ENCODE measurements at places on chromosomes 4 and X. TPM values are rescaled to one million over a fixed set of nuclear protein-coding genes. Genes with fewer than 3 reads are reported as not detected.

DNA sequence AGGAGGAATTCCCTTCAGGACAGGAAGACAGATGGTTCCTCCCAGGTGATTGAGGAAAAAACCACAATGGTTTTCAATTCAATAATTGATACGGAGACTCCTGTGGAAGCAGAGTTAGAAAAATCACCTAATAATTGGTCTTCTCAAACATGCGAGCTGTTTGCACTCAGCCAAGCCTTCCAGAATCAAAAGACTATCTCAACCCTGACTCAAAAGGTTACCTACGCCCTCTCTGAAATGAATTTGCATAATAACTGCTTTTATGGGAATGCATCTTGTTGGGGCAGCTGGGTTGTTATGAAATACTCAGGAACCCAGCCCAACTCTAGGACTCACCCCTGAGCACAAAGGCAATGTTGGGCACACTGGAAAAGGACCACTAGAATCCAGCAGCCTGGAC, 66.9 kb upstream of the ARSJ start:
- DNase-seq: no peak

- DNase-seq: peak; percentile 60
Observed at GRCh38 chrX:72308566-72309296, 3.0 kb upstream of the CITED1 start.

- no peak for DNase-seq
Observed at GRCh38 chr4:147837435-147837834, 105.5 kb downstream of the ARHGAP10 start.

DNA sequence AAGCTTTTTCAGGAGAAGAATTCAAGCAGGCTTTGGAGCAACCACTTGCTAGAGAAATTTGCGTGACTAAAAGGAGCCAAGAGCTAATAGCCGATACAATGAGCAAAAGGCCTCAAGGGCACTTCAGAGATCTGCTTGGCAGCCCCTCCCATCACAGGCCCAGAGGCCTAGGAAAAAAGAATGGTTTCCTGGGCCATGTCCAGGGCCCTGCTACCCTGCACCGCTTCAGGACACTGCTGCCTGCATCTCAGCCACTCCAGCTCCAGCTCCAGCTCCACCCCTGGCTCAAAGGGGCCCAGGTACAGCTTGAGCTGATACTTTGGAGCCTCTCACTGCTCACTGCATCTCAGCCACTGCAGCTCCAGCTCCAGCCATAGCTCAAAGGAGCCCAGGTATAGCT, 98.9 kb downstream of the FAM13A start:
- no peak for DNase-seq

The KIAA1210 gene
- total RNA-seq: not detected

GRCh38 chrX:148417934-148418333, 82.5 kb upstream of the AFF2 start:
- peak; percentile 40 for DNase-seq

- DNase-seq: no peak
Observed at GRCh38 chrX:3134316-3134945, 93.2 kb downstream of the ARSF start.

DNA sequence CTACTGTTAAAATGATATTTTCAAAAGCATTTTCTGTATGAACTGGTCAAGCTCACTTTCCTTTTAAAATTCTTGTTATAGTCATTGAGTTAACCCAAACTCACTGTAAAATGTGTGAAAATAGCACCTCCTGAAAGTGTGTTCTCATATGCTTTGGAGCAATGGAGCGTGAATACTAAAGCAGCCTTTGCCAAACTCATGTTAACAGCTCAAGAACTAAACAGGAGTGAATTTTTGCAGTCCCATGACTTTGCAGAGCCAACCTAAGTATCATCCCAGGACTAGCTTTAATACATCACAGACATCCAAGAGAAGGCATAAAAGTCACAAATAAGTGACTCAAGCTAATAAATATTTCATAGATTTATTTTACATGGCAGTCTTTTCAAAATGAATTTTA, 2.3 kb downstream of the AMMECR1 start:
- DNase-seq: peak; percentile 30

DNA sequence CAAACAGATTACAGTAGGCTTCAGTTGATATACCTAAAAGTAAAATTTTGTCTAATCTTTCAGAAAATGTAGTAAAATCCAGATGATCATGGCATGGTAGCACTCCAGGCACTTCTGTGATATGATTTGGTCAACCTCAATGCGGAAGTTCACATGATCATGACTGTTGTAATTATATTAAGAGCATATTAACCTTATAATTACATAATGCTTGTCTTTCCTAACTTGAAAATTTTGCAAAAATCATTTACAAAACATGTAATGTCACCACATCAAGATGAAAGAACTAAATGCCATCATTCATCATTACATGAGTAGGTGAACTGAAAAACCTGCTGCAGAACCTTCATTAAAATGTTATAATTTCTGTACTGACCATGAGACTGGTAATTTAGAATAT, 88.1 kb downstream of the MBNL3 start:
- DNase-seq: no peak

DNA sequence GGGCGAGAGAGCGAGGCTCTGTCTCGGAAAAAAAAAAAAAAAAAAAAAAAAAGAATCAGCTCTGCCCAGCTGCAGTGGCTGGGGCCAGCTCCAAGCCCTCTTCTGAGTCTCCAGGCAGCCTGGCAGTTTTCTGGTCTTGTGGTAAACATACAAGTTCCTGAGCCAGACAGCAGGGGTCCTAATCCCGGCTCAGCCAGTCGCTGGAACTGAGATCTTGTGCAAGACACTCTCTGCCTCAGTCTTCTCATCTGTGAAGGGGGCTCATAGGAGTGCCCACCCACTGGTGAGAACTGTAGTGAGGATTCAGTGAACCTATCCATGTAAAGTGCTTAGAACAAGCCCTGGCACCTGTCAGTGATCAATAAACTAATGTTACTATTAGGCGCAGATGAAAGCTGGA, 41.8 kb downstream of the C4orf50 start:
- no peak for DNase-seq

DNA sequence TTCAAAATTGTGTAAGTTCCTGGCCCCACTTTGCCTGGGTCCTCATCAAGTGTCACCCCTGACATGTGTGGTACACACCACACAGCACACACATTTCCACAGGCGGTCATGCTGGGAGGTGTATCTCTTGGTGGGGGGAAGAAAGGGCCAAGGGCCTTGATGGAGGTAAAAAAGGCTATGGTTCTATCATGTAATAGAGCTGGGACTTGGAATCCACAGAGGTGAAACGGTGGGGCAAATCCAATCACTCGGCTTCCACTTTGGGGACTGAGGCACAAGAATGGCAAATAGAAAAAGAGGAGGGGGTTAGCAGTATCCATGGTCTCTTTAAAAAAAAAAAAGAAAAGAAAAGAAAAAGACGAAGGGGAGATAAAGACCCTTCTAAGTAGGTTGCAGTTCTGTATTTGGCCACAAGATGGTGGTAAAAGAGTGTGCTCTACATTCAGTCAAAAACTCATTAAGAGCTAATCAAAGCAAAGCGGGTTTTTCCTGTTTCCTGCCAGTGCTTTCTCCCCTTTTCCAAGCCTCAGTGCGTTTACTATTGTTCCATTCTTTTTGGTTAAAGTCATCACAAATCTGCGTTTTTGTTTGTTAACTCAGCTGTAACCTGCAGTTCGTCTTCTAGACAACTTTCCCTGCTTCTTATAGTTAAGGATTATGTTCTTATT, 37.0 kb upstream of the ATP6AP2 start:
- peak; percentile 70 for DNase-seq

DNA sequence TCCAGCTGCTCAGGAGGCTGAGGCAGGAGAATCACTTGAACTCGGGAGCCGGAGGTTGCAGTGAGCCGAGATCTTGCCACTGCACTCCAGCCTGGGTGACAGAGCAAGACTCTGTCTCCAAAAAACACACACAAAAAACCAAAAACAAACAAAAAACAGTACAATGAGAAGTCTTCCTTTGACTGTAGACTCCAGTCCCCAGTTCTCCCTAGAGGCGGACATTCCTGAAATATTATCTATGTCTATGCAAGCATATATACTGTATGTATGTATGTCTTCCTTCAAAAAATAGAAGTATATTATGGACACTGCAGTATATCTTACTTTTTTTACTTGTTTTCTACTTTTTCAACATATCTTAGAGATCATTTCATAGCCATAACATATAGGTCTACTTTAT, 10.2 kb upstream of the FGF2 start:
- no peak for DNase-seq

The MTMR1 gene
- 21.6 TPM for total RNA-seq

DNA sequence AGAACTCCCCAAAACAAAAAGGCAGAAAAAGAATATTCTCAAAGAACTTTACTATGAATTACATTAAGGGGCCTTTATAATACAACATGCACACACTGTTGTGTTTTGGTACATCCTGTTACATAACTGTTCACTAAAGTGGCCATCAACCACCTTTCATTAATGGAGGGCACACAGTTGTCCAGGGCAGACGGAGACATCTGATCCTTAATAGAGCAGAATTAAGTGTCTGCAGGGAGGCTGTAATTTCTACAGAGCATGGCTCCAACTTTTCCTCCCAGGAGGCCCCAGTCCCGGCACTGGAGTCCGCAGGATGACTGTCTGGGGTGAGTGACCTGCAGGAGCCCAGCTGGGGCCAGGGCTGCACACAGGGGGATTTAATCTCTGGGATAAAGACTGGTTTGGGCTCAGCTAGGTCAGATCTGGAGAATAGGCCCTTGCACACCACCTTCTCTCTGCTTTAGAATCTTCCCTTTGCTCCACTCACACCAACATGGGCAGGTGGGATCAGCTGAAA, 233.4 kb downstream of the MAML3 start:
- DNase-seq: no peak

DNA sequence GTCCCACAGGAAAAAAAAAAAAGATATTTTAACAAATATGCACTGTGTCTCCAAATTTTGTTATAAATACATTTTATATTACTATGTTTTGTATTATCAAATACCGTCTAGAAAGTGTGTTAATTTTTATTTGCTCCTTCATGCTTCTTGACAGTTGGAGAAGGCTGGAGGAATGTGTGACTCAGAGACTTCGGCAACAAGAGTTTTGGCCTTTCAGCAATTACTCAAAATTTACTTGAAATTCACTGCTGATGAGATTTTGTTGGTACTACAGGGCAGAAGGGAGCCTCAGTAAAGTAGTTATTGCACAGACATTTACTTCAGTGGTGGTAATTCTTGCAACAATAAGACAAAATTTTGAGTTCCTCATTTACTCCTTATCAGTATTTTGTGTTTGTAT, 2164.0 kb downstream of the PCDH7 start:
- DNase-seq: peak; percentile 4

GRCh38 chrX:147217334-147217733, 402.8 kb upstream of the CXorf51A start:
- no peak for DNase-seq

DNA sequence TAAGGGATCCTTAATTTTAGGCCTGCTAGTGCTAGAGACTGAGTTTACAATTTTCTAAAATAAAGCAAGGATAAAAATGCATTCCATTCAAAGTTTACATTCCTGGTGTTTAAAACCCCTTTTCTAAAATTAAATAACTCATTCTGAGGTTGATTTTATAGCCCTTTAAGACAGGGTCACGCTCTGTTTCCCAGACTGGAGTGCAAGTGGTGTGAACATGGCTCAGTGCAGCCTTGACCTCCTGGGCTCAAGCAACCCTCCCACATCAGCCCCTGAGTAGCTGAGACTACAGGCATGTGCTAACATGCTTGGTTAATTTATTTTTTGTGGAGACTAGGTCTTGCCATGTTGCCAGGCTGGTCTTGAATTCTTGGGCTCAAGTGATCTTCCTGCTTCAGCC, 6.8 kb upstream of the CDKL2 start:
- no peak for DNase-seq

- no peak for DNase-seq
Observed at GRCh38 chrX:125137521-125137920, 182.2 kb upstream of the TEX13C start.

GRCh38 chr4:171814545-171814944, 1.3 kb downstream of the GALNTL6 start:
- DNase-seq: no peak

The CPZ gene
- 7.0 TPM for total RNA-seq

The CPLX1 gene
- total RNA-seq: not detected

GRCh38 chr4:148017801-148018200, 285.9 kb downstream of the ARHGAP10 start:
- DNase-seq: peak; percentile 80
